Adrenal gland (tissue), 19 donors: ENCODE measurements at places on chromosomes 12 and 14. TPM values are rescaled to one million over a fixed set of nuclear protein-coding genes. Genes with fewer than 3 reads are reported as not detected.

PTPRO gene
- 0.36 TPM for total RNA-seq

OVCH1 gene
- total RNA-seq, result 0.92 TPM

FERMT2 gene
- 33.8 TPM for total RNA-seq

CMKLR1 gene
- total RNA-seq, result 15.0 TPM

SRSF9 gene
- total RNA-seq, result 94.4 TPM

HSPA2 gene
- total RNA-seq, result 7.9 TPM

TDG gene
- 3.1 TPM for total RNA-seq

COCH gene
- total RNA-seq, result 8.4 TPM

GLIPR1L1 gene
- total RNA-seq, result not detected

ZNF410 gene
- 62.4 TPM for total RNA-seq

CD163L1 gene
- 3.3 TPM for total RNA-seq

PLEK2 gene
- 30.1 TPM for total RNA-seq

KIF26A gene
- 14.5 TPM for total RNA-seq

EXOC3L4 gene
- total RNA-seq, result 0.32 TPM

CEP170B gene
- 19.7 TPM for total RNA-seq

TAS2R8 gene
- total RNA-seq, result 0.18 TPM

GPR162 gene
- 9.9 TPM for total RNA-seq

BMP4 gene
- 17.4 TPM for total RNA-seq

MSI1 gene
- 6.9 TPM for total RNA-seq

PMCH gene
- total RNA-seq, result not detected

MDP1 gene
- 28.6 TPM for total RNA-seq

STXBP6 gene
- total RNA-seq, result 0.06 TPM

ADAM21 gene
- 1.0 TPM for total RNA-seq

TCTN1 gene
- total RNA-seq, result 50.7 TPM

SYT1 gene
- total RNA-seq, result 22.3 TPM

CCDC197 gene
- total RNA-seq, result not detected

TAS2R9 gene
- not detected for total RNA-seq

TAS2R50 gene
- total RNA-seq, result 1.5 TPM
